Activated T-helper 1 cell treated with Interleukin-2 at 50 U/mL for 16 hours (primary cell): ENCODE measurements at places on chromosomes 7 and 10.

- DNase-seq: no peak
These were observed 119.2 kb downstream of the KCNMA1 start for GRCh38 chr10:77518241-77518909.

- DNase-seq: no peak
These were observed 93.6 kb upstream of the COL1A2 start for GRCh38 chr7:94301024-94301586.

DNA sequence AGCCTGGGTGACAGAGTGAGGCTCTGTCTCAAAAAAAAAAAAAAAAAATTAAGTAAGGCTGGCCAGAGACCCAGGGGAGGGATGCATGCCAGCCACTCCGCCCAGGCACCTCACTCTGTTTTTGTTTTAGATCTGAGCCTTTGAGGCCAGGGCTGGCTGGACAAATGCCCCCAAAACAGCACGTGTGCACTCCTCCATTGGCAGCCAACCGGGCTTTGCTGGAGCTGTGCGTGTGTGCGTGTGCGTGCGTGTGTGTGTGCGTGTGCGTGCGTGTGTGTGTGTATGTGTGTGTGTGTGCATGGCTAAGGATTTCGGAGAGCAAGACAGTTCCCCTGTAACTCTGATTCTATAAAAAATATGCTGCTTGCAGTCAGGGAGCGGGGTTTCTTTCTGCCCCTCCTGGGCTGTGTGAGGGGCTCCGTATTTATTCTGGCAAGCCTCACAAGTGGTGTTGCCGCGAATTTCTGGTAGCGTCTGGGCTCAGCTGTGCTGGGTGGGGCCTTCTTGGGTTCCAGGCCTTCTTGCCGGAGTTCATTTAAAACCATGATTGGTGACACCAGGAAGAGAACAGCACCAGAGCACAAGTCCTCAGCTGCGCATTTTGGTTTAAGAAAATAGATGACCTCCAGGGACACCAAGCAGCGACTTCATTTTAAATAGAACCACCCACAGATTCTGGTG is 28.1 kb upstream of the UNCX start:
- no peak for DNase-seq

DNA sequence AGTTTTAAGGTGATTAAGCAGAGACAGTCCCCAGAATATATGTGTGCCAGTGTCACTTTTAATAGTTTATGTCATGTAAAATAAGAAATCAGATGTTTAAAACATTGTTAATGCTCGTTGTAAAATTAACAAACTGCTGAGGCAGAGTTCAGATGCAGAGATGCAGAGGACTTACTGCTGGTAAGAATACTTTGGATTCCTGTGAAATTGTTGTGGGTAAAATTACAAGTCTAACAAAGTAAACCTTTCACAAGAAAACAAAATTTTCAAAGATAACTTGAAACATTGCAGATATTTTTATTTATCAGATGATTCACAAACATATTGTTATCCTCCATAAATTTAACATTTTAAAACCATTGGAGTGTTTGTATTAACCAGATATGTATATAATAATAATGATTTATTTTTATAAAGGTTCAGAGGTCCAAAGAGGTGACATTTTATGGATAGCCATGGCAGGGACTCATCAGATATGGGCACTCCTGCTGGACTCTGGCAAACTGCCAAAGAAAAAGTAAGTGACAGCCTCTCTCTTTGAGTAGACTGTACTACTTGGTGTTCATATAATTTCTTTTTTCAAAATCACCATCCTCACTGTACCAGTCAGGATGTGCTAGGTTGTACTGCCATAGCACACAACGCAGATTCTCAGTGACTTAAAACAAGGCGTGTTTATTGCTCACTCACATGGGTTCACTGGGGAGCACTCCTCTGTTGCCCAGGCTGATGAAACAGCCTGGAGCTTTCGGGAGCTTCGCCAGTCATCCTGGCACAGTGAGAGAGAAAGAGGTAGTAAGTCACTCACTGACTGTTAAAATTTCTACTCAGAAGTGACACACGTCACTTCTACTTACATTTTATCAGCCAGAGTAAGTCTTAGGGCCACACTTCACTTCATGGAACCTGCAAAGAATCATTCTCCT is 43.5 kb downstream of the NHLRC2 start:
- no peak for DNase-seq

- no peak for DNase-seq
These were observed 57.1 kb downstream of the LRRTM3 start for GRCh38 chr10:66982792-66983474.

DNA sequence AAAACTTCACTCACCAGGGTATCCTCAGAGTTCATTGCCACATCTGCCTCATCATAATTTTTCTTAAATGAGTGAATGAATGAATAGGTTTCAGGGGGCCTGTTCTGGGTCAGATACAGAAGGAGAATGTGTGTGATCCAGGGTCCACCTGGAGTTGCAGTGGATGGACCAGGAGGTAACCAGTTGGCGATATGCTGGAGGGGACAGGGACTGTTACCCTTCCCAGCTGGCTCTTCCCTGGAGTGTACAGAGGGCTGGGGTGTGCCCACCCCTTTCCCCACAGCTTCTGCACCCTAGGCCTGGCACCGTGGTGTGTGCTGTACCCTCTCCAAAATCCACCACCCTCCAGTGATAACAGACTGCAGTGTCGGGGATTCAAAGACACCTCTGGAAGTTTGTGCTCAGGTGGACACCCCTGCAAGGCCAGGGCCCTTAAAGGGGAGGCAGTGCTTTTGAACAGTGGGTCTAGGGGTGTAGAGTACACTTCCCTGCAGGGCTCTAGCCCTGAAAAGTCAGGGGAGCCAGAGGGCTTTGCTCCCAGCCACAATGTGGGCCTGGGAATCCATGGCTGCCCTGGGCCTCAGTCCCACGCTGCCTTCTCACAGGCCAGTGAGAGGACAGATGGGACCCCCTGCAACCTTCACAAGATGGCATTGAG is 134.4 kb upstream of the UNC5B start:
- no peak for DNase-seq

GRCh38 chr7:2681929-2682799 is 5.8 kb upstream of the AMZ1 start:
- no peak for DNase-seq
